ENCODE measurements at places on chromosomes 2 and 18. TPM values are rescaled to one million over a fixed set of nuclear protein-coding genes. Genes with fewer than 3 reads are reported as not detected.

Gene GPR55
- not detected for polyA plus RNA-seq

Gene SERPINB13
- not detected for polyA plus RNA-seq

Gene CYP27C1
- polyA plus RNA-seq, result 4.5 TPM

Gene STK17B
- 4.9 TPM for polyA plus RNA-seq

Gene GALR1
- 0.06 TPM for polyA plus RNA-seq

Gene ANKRD53
- polyA plus RNA-seq, result 0.87 TPM

Gene OSBPL6
- polyA plus RNA-seq, result 6.7 TPM

Gene EVX2
- polyA plus RNA-seq, result 0.08 TPM

Gene GPD2
- 12.1 TPM for polyA plus RNA-seq

Gene SGPP2
- 2.9 TPM for polyA plus RNA-seq

- DNase-seq, result peak; percentile 46
Measured at GRCh38 chr2:55961318-55961911, 37.8 kb upstream of the EFEMP1 start.

DNA sequence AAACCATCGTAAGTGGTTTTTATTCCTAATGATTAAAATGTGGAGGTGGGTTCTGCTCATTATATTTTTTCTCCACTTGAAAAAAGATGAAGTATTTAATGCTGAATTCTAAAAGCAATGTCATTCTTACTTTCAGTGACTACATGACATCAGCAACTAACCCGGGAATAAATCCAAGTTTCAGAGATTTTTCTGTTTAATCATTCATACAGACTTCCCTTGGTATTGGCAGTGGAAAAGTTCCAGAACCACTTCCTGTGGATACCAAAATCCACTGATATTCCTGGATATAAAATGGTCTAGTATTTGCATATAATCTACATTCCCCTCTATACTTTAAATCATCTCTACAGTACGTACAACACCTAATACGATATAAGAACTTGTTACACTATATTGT, 128.6 kb downstream of the ZNF532 start:
- DNase-seq, result peak; percentile 86

- DNase-seq, result no peak
Measured at GRCh38 chr18:58093311-58093803, 49.3 kb downstream of the NEDD4L start.

DNA sequence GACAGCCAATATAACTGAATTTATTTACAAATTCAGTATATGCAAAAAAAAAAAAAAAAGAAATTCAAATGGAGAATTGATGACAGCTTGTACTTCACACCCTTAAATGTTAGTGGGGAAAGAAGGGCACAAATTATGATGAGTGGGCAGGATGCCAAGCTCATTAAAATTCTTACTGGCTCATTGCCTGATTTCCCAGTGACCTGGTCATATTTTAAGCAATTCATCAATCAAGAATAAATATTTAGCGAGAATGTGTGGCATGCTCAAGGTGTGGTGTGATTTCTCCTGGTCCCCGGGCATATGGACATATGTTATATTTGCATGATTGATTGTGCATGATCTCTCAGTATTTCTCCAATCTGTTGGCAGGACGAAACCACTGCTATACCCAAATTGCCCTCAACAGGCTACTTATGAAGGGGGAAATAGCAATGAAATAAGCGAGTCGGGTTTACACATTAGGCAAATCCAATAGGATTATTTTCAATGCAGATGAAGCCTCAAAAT, 883.0 kb downstream of the LRRTM4 start:
- DNase-seq, result no peak

- DNase-seq, result no peak
Measured at GRCh38 chr2:54480025-54480424, 23.9 kb downstream of the SPTBN1 start.

DNA sequence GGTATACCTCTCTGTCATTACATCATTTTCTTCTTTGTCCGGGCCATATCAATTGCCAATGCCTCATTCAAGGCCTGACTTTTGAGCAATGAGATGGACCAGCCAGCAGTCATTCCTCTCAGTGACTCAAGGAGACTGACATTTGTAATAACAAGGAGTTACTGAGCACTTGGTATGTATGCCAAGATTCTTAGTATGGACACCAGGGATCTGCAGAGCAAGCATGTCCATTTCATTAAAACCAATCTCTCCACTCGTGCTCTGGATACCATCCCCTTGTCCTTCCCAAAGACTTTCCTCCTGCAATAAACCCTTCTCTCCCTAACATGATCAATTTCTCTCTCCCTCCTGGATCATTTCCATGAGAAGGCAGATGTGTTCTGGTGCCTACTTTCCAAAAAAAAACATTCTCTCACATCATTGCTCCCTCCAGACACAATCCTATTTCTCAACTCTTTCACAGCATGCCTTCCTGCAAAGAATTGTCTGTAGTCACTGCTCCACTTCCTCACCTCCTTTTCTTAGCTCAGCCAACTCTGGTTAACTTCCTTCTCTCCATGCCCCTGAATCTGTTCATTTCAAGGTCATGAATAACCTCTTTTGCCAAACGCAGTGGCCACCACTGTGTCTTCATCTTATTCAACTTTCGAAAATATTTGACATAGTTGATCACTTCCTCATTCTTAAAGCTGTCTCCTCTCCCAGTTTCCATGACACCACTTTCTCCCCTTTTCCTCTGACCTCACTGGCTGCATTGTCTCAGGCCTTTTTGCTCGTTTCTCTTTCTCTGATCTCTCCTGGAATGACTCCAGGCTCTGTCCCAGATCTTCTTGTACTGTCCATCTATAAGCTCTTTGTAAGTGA, 102.8 kb upstream of the CYP1B1 start:
- peak; percentile 75 for DNase-seq

GRCh38 chr2:198756166-198756565, 701.6 kb downstream of the SATB2 start:
- peak; percentile 3 for DNase-seq

DNA sequence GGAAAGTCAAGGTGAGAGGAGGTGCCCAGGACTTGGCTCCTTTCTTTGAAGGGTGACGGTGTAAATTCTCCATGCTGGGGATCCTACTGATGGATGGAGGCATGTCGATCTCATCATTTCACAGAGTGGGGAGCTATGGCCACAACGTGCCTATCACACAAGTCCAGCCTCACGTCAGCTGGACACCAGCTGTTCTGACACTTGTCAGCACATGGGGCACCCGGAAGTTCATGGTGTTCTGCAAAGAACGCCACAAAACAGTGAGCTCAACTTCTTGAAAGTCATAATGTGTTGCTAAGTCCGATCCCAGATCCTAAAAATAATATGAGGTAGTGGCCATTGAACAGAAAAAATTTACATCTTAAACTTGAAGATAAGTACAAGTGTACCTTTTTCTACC, 12.3 kb downstream of the PAX8 start:
- DNase-seq, result peak; percentile 48

- no peak for DNase-seq
Measured at GRCh38 chr2:95695613-95696012, 103.8 kb downstream of the TRIM43 start.

GRCh38 chr2:182980115-182980514, 58.1 kb downstream of the NCKAP1 start:
- peak; percentile 42 for DNase-seq

- no peak for DNase-seq
Measured at GRCh38 chr2:10439185-10439879, 8.8 kb downstream of the ODC1 start.

DNA sequence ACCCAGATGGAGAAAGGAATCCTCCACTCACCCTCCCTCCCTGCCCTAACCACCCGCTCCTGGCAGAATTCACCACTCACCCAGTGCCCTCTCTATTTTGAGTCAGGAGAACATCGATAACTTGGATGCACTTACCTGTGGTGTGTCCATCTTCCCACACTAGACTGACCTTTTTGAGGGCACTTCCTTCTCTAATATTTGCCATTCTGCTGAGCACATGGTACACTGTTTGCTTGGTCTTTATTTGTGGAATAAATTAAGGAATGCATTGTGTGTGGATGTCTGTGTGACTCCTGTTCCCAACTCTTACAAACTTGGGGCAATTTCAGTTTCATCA, 133.7 kb downstream of the ACKR3 start:
- DNase-seq, result no peak

GRCh38 chr2:205901491-205901890, 184.5 kb downstream of the INO80D start:
- no peak for DNase-seq

DNA sequence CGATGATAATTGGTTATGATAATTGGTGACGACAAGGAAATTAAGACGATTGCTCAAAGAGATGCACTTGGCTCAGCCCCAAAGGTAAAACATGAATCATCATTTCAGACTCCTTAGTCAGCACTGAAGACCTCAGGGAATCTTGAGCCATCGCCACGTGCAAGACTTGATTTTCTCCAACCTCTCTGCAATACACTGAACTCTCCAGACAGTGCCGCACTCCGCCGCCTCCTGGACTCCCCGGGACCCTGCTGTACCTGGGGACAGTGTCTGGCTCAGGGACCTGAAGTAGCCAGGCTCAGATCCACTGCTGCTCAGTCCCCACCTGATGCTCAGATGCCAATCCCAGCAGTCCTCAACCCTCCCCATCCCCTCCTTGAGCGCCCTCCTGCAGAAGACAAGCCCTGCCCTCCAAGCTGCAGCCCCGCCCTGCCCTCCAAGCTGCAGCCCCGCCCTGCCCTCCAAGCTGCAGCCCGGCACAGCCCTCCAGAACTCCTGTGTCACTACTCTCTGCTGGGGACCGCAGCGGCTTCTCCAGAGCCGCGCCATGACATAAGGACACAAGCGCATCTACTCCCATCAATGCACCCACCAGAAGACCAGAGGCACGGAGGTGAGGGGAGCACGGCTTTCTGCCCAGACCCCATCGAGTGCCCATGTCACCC, 1.1 kb downstream of the TMEM18 start:
- peak; percentile 79 for DNase-seq

DNA sequence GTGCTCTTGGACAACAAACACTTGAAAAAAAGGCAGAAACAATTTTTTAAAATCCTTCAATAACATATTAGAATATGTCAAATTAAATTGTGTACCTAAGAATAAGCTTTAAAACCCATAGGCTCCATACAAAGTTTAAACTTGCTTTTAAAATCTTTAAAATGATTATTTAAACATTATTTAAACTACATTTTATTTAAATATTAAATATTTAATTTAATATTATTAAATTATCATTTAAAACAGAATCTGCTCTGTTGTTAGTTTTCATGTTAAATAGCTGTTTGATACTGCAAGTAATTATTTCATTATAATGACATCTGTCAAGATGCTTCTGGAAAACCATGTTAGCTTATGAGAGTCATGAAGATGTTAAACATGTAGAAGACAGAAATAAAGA, 75.6 kb downstream of the MAP4K3 start:
- no peak for DNase-seq

DNA sequence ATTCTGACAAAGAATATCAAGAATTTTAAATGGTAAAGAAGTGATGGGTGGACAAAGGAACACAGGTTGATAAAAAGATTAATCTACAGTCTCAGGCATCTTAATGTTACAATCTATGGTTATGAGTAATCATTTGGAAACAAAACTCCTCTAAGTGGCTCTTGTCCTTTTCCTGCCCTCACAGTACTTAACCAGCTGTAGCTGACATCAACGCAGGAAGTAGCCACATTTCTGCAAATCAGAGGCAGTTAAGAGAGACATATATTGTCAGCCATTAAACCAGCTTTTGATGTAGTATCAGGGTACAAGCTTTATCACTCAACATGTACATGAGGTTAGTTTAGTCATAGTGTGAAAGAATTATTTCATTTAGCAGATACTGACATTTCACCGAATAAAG, 244.6 kb downstream of the NR4A2 start:
- DNase-seq, result peak; percentile 57

DNA sequence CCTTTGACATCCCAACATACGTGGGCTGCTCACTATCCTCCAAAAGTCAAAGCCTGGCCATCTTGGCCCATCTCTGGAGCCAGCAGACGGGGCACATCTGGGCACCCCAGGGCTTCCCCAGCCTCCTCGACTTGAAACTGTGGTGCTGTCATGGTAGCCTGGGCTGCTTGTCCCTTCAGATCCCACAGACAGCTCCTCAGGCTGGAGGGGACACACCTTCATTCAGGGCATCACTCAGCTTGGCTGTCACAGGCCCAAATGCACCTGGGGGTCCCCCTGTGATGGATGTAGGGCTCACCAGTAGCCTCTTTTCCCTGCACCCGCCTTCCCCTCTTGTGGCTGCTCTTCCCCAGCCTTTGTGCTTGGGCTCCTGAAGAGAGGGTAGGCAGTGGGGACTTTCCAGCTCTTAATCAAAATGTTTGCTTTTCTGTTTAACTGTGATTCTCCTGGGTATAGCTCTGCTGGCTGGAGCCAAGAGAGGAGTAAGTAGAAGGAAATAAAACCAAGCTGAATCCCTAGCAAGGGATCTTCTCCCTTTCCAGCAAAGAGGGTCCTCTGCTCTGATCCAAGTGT, 92.3 kb downstream of the GYPC start:
- no peak for DNase-seq

- DNase-seq, result peak; percentile 70
Measured at GRCh38 chr2:160576054-160576499, 82.5 kb upstream of the RBMS1 start.

DNA sequence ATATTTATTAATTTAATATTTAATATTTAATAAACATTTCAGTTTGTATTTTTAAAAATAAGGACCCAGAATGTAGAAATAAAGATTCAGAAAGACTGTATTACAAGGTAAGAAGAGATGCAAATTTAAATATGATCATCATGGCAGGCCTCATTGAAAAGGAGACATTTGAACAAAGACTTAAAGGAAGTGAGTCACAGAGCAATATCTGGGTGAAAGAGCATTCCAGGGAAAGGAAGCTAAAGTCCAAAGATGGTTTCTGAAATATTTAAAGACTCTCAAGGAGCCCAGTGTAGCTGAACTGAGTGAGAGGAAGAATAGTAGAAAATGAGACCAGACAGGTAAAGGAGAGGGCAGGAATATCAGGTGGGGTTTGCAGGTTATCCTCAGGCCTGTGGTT, 5.9 kb downstream of the SCYGR4 start:
- DNase-seq, result no peak

- DNase-seq, result peak; percentile 30
Measured at GRCh38 chr2:37168217-37168981, 11.6 kb upstream of the EIF2AK2 start.

GRCh38 chr2:150672311-150672710, 184.8 kb upstream of the RND3 start:
- no peak for DNase-seq

- DNase-seq, result no peak
Measured at GRCh38 chr2:157631861-157632260, 3.2 kb upstream of the ACVR1C start.
